ENCODE measurements at places on chromosomes 7 and 10.

DNA sequence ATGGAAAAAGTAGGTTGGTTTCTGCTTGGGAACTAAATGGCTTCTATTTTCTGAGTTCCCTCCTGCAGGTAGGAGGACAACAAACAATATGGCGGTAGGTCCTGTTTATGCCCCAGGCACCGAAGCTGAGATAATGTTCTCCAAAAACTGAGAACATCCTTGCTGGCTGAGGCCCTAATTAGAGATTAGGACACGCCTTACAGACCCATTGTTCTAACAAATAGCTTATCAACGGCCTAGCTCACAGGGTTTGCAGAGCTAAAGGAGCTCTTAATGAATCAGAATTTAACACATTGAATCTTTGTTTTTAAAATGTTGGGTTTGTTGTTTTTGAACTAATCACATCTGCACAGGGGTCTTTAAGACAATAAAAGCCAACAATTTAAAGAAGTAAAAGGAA, 37.0 kb downstream of the HTR5A start:
- no peak for DNase-seq

DNA sequence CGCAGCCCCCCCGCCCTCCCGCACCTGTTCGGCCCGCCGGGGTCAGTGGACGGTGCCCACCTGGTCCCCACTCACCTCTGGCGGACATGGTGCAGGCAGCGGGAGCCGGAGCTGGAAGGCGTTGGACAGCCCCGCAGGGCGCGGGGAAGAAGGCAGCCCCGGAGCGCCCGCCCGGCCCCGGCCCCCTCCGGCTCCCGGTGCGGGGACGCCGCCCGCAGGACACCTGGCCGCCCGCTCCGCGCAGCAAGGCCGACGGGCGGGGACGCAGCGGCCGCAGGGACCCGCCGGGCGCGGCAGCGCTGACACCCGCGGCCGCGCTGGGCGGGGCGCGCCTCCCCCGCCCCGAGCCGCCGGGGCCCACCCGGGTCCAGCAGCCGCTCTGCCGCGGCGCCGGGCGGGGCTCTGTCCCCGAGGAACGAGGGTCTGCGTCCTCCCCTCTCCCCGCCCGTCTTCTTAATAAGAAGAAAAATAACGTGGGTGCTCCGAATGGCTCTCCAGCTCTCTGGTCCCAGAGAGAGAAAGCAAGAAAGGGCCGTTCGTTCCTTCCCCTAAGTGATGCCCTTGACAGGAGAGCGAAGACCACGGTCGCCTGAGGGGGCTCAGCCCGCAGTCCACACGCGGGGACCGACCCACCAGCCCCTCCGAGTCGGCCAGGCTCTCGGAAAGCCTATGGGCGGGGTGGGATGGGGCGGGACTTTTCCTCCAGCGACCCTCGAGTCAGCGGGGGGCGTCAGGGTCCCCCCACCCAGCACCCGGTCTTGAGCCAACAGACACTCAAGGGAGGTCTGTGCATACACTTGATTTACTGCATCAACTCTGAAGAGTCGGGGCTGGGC, 53.4 kb upstream of the FHIP2A start:
- DNase-seq, result no peak

GRCh38 chr7:17732083-17732482, 208.2 kb downstream of the SNX13 start:
- no peak for DNase-seq

- DNase-seq, result no peak
Observed at GRCh38 chr7:1225441-1226185, 7.1 kb upstream of the UNCX start.

- no peak for DNase-seq
Observed at GRCh38 chr10:77251297-77252013, 386.2 kb downstream of the KCNMA1 start.

DNA sequence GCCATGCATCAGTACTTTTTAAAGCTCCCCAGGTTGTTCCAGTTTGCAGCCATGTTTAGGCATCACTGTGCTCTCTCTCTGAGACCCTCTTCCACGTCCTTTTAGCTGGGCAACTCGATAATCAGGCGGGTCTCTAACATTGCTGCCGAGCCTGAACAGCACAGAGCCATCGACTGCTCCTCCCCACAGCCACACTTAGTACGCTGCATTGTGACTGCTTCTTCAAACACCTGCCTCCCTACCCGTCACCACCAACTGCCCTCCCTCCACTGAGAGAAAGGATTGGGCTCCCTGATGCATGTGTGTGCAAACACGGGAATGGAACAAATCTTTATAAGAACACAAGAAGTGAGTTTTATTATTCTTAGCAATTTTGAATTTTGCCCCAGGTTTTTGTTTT, 11.4 kb upstream of the TACR2 start:
- DNase-seq, result no peak

GRCh38 chr7:42834676-42835075, 77.2 kb downstream of the C7orf25 start:
- no peak for DNase-seq

DNA sequence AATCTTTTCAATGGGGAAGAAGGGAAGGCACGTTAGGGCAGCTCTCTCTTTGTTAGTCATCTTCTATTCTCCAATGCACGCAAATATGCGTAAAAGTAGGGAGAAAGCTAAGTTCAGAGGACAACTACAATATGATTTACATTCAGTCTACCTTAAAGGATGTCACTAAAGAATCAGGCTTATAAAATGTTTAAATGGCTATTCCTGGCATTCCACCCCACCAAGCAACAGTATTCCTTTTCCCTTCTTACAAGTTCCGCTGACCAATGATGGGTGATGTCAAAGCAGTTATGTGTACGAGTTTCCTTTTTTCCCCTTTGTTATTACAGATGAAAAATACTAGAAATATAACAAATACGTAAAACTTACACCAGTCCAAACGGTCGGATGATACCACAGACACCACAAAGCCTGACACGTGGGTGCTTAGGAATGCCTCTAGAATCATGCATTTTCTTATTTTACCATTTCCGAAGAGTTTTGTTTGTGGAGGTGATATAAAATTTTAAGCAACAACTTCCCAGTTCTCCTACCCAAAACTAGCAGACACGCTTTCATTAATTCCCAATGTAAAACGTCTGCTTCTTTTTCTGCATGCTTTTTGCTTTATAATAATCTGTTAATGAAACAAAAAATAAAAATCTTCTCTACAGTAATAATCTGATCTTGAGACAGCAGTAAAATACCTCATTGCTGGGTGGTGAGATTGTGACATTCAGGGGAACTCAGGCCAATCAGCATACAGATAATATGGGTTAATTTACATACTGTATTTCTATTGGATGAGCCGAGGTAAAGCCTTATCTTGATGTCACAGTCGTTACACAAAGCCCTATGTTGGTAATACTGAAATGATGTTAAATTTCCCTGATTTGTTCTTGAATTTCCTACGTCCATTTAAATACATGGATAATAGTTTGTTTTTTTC, 708 bp upstream of the GPR85 start:
- DNase-seq, result peak; percentile 83

DNA sequence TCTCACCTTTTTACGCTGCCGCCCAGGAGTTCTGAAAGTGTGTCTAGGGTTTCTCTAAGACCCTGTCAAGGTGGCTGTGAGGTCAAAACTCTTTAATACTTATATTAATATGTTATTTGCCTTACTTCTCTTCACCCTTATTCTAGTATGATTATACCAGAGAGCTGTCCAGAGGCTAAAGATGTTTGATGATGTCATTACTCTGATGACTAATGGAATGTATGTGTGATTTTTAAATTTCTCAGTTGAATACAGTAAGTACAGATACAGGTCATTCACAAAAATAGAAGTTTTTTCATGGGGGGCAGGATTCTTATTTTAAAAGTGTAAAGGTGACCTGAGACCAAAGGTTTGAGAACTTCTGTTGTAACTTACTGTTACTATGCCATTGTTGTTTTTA, 150.6 kb upstream of the FOXP2 start:
- DNase-seq, result no peak

- DNase-seq, result no peak
Observed at GRCh38 chr7:131108212-131108940, 219.3 kb upstream of the MKLN1 start.

GRCh38 chr10:23280419-23281043, 64.1 kb downstream of the C10orf67 start:
- DNase-seq, result no peak

- no peak for DNase-seq
Observed at GRCh38 chr7:77791336-77791735, 6.9 kb downstream of the TMEM60 start.

- DNase-seq, result no peak
Observed at GRCh38 chr7:50387351-50387750, 62.8 kb downstream of the FIGNL1 start.

DNA sequence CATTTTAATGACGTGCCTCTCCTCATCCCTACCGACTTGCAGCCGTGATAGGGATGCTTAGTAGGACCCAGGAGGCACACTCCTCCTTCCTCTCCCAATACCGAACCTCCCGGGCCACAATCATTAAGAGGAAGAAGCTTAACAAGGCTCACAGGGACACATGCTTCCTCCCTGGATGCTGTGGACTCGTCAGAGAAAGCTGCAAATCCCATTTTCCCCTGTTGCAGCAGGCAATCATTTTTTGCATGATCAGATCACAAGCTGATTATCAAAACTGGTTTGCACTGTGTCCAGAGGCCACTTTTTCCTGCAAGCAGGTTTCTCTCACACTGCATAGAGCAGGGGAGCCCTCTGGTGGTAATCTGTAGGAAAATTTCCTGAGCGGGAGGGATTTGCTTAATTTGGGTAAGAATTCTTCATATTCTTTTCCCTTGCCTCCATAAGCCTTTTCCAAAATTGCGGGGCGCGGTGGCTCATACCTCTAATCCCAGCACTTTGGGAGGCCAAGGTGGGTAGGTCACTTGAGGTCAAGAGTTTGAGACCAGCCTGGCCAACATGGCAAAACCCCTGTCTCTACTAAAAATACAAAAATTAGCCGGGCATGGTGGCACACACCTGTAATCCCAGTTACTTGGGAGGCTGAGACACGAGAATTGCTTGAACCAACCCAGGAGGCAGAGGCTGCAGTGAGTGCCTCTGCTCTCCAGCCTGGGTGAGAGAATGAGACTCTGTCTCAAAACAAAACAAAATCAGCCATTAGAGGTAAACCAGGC, 16.1 kb upstream of the LAMB4 start:
- DNase-seq, result peak; percentile 47

- DNase-seq, result no peak
Observed at GRCh38 chr10:51640120-51640819, 59.1 kb downstream of the CSTF2T start.

DNA sequence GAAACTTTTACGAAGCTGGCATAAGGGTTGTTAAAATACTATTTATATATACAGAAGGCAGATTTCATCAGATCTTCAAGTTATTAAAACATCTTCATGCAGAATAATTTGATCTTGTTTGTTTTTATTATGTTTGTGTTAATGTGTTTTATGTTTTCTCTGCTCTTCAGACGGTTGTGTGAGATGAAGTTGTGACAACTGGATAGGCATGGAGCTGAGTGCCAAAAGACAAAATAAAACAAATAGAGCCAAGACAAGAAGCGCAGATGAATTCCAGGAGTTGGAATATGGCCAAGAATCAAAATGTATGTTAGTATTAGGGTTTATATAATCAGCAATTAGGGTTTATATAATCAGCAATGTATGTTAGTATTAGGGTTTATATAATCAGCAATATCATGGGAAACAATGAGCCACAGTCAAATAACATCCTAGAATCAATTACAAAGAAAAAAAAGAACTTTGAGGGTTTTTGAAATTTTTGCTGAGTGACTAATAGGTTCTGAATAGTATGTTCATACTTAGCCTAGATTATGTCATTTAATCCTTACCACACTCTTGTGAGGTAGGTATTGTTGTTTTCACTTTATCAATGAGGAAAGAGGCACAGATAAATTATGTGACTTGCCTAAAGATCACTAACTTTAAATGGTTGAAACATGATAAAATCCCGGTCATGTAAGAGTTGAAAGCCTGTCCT, 488.0 kb upstream of the STEAP1 start:
- no peak for DNase-seq

DNA sequence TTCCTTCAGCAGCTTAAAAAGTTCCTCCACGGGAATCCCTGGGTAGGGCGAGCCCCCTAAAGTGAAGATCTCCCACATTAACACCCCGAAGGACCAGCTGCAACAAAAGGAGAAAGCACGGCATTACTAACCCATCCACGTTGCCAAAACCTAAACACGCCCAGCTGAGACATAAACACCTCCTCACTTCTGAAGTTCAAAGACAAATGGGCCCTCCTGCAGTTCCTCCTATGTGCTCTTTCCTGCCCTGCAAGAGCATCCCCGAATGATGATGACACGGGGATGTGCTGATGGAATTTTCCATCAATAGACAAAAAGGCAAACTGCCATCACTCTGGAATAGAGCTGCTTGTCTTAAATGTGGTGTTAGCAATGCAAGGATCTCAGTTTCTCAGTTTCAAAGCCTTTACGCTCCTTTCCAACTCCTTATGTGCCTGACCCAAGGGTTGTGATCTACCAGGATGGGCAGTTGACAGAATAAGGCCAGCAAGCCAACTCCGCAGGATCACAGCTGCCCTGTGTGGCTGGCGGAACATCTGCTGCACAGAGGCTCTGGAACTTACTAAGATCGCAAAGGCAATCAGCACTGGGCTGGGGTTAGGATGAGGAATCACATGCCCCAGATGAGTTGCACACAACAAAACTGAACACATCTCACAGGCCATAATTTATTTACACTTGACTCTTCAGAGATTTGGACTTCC, 112.7 kb downstream of the FGFR2 start:
- no peak for DNase-seq

- DNase-seq, result no peak
Observed at GRCh38 chr7:63953181-63953580, 45.5 kb upstream of the ZNF722 start.

- no peak for DNase-seq
Observed at GRCh38 chr10:131772441-131772840, 128.4 kb upstream of the PPP2R2D start.

- no peak for DNase-seq
Observed at GRCh38 chr7:25389489-25390106, 161.3 kb upstream of the NPVF start.

DNA sequence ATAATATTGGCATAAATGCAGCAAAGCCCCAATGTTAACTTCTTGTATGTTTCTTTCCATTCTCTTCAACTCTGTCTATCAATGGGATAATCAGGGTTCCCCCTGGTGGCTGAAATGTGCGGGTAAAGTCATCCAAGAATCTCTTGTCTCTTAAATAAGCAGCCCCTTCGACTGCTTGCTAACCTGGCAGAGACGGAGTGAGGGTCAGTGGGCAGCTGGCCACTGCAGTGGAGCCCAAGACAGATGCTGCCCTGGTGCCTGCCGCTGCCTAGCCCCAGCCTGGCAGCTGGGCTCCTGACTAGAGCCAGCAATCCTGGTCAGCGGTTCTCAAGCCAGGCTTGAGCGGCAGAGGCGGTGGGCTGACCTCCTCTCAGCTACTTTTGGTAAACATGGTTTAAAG, 248.9 kb downstream of the COBL start:
- peak; percentile 46 for DNase-seq

- no peak for DNase-seq
Observed at GRCh38 chr7:99393355-99394187, 14.8 kb downstream of the PDAP1 start.

DNA sequence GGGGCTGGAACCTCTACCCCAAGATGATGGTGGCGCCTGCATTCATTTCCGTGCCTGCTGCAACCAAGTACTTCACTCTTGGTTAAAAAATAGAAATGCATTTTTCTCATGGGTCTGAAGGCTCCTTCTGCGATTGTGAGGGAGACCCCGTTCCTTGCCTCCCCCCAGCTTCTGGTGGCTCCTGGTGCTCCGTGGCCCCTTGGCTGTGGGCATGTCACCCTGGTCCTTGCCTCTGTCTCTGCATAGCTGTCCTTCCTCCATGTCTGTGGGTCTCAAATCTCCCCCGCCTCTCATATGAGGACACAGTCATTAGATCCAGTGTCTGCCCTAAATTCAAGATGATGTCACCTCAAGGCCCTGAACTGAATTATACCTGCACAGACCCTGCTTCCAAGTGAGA, 317.9 kb downstream of the TCERG1L start:
- no peak for DNase-seq

GRCh38 chr10:111481261-111481826, 404.5 kb downstream of the ADRA2A start:
- no peak for DNase-seq

Measured in AG09309 (cell line).